ENCODE measurements at places on chromosomes 5 and 9.

GRCh38 chr5:147635882-147636728 lies 126.2 kb upstream of the DPYSL3 start:
- DNase-seq: no peak

GRCh38 chr9:136239135-136239982 lies 6.3 kb downstream of the QSOX2 start:
- DNase-seq: no peak

DNA sequence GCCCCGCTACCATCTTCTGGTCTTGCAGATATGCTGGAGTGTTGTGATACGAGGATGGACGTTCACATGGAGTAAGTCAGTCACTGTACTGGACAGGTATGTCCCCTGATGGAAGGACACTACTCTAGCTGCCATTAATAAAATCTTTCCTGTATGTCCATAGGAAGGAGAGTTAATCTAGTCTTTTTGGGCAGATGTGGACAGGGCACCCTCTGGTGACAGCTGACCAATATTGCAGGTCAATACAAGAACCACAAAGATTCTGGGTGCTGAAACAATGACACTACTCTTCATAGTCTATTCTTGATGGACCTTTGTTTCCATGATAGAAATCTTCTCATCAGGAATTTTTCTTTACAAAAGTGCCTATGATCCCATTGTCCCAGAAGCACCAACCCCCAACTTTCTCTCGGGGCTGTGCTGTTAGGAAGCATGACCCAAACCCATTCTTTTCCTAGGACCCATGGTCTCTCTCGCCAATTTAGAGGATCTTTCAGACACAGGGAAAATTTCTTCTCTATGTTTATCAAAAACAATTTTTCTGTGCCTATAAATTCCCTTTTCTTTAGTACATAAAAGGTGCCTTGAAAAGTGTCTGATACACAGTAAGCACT lies 376.9 kb downstream of the DTWD2 start:
- no peak for DNase-seq

GRCh38 chr5:80254767-80255430 lies 949 bp downstream of the SERINC5 start:
- DNase-seq: no peak

GRCh38 chr5:43005031-43005430 lies 35.1 kb downstream of the ANXA2R start:
- DNase-seq: no peak

DNA sequence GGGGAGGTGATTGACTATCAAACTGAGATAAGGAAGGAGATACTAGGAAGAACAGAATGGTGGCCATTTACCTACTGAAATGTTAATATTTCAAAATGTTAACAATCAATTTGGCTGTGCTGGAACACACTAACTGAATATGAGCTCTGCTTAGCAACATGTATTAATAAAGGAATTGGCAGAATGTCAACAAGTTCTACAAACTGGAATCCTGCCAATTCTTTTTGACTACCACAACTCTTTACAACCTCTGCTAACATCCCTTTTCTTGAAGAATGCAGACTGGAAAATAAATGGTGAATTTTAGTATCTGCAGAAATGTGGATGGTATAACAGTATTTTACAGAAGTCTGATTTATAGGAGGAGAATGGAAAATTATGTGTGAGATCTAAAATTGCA lies 446.4 kb downstream of the ISL1 start:
- DNase-seq: no peak

GRCh38 chr5:135743181-135743580 lies 91.3 kb upstream of the SLC25A48 start:
- DNase-seq: no peak

DNA sequence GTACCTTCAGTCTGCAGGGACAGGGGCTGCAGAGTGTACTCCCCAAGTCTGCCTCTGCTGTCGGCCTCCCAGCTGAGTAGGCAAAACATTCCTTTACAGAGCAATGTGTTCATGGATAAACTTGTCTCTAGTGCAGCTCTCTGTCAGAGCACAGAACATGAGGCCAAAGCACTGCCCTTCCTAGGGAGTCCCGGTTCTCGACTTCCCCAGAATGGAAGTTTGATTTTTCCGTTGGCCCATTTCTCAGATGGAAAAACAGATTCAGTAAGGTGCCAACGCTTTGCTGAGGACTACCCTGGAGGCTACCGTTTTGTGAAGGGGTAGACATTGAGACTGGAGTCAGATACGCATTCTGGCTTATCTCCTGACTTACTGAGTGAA lies 422 bp upstream of the TRIM32 start:
- DNase-seq: no peak

GRCh38 chr9:20205821-20206220 lies 416.5 kb downstream of the MLLT3 start:
- DNase-seq: no peak

All from activated gamma-delta T cell (primary cell).